ENCODE measurements at places on chromosomes 2 and 18.

- no peak for DNase-seq
These were observed 519.6 kb upstream of the HS6ST1 start for GRCh38 chr2:128838244-128838643.

DNA sequence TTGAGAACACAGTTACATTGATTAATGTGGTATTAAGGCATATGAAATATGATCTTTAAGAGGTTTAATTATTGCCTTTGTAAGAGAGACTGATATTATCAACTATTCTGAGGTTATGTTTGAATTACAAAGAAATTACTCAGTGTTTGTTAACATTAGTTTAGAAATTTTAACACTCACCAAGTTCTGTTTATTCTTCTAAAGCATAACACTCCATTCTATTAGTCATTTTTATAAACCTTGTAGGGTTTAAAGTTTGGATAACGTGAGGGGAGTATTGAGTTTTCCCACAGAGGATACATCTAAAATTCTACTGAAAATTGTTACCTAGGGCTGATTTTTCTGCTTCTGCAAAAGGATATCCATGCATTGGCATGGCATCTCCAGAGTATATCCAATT lies 7.7 kb downstream of the CCDC178 start:
- DNase-seq = no peak

DNA sequence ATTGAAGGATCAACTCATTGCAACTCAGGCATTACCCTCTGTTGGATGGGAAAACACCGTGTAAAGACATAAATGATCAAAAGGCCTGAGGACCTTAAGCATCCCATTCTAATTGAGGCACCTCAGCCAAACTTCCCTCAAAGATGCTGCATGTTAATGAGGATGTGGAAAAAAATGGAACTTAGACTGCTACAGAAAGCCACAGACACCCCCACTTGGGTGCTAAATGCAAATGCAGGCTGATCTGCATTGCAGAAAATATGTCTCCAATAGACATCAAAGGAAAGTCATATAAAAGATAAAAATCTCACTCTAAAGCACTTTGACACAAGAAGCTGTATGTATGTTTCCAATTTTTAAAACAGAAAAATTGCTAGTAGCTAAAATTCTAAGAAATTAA lies 504.7 kb downstream of the KCNJ3 start:
- DNase-seq = no peak

- DNase-seq = peak; percentile 21
These were observed 1.3 kb downstream of the DUSP28 start for GRCh38 chr2:240561325-240561971.

DNA sequence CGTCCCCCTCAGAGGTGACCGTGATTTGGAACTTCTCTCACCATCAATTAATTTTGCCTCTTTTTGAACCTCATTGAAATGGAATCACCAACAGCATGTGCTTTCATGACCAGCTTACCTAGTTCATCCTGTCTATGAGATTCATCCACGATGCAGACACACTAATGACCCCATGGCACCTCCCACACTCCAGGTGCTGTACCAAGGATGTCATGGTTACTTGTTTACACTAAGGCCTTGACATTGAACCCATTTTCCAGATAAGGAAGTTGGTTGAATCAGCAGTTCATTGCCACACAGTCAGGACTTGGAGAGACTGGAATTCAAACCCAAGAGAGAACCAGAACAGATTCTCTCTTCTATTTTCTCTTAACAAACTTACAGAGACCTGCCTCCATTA lies 139.0 kb downstream of the ZFP36L2 start:
- DNase-seq = no peak

DNA sequence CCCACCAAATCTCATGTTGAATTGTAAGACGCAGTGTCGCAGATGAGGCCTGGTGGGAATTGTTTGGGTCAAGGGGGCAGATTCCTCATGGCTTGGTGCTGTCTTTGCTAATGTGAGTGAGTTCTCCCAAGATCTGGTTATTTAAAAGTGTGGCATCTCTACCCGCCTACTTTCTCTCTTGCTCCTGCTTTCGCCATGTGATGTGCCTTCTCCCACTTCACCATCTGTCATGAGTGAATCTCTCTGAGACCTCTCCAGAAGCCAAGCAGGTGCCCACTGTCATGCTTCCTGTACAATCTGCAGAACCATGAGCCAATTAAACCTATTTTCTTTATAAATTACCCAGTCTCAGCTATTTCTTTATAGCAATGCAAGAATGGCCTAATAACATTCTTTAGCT lies 246.6 kb upstream of the CDH20 start:
- DNase-seq = no peak

DNA sequence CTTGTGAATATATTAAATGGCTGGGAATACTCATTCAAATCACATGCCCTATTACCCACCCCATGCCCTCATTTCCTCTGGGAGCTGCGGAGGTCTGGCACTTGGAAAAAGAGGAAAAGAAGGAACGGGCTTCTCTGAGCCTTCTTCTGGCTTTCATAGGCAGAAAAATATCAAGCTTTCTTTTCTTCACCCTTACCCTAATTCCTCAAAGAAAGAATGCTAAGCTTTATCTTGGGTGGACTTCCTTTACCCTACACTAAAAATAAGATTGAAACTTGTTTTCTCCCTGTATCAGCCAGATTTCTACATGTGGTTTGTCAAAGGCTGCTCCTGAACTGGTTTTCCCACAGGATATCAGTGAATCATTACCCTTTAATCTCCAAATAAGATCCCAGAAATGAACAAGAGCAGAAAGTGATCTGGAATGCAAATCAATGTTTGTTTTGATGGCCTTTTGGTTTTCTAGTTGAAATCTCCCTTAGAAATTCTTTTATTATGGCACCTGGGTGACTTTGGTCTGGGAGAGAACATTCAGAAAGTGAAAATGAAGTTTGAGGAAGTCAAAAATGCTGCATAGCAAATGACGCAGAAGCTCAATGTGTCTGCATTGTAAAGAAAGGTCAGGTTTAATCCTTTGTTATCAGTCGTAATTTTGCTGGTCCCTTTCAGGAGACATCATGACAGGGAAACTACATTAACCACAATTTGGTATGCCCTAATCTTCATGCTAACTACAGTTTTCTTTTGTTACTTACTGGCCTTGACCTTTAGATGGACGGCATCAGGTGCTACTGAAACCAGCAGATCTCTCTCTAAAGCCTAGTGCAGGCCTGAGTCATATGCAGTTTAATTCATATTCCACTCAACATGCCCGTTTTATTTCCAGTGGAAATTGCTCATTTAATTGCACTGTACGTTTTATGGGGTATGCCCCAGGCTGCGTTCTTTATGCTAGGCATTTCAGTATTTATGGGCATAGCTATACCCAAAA lies 46.6 kb upstream of the HNRNPA3 start:
- DNase-seq = no peak

Data from lower leg skin (tissue), 4 donors.